Stimulated activated CD8-positive, alpha-beta memory T cell treated with anti-CD3 and anti-CD28 coated beads, Interleukin-2, amount 100 ng/mL, for 1 hour (primary cell): ENCODE measurements at places on chromosomes 5 and 9.

- no peak for DNase-seq
Measured at GRCh38 chr9:124122321-124122720, 110.8 kb downstream of the LHX2 start.

GRCh38 chr9:90915693-90916092, 114.1 kb downstream of the SYK start:
- no peak for DNase-seq

- no peak for DNase-seq
Measured at GRCh38 chr5:5626412-5626811, 203.9 kb downstream of the ICE1 start.

- DNase-seq = no peak
Measured at GRCh38 chr5:159943326-159943725, 27.0 kb downstream of the ADRA1B start.

DNA sequence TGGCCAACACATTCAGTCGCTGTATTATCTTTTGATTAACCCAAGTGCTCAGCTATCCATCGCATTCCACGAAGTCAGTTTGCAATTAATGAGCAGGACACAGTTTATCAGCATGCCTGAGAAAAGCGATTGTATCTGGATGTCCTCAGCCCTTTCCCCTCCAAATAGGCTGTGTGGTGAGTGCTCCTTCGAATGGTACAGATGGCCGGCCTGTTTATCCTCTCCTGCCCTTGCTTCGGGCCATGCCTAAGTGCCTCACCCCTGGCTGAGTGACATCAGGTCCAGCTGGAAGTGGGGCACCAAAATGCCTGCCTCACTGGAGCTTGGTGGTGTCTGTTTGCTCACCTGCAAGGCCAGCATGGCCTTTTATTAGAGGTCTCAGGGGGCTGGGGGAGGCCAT, 317.3 kb downstream of the GADD45G start:
- no peak for DNase-seq

DNA sequence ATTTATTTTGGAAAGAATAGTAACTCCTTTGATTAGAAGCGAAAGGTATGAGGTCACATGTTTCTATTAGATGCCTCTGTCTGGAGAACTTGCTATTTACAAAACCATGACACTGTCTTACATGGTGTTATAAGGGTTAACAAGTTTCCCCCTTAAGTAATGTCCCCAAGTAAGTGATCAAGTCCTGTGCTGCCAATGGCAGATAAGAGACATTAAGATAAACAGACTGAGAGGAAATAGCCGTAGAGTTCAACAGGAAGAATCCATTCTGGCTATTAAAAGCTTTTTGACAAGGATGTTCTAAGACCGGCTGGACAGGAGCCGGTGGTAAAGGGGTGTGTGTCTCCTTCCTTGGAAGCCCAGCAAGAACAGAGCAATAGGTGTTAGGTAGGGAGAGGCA, 257.5 kb downstream of the GADD45G start:
- DNase-seq = no peak

DNA sequence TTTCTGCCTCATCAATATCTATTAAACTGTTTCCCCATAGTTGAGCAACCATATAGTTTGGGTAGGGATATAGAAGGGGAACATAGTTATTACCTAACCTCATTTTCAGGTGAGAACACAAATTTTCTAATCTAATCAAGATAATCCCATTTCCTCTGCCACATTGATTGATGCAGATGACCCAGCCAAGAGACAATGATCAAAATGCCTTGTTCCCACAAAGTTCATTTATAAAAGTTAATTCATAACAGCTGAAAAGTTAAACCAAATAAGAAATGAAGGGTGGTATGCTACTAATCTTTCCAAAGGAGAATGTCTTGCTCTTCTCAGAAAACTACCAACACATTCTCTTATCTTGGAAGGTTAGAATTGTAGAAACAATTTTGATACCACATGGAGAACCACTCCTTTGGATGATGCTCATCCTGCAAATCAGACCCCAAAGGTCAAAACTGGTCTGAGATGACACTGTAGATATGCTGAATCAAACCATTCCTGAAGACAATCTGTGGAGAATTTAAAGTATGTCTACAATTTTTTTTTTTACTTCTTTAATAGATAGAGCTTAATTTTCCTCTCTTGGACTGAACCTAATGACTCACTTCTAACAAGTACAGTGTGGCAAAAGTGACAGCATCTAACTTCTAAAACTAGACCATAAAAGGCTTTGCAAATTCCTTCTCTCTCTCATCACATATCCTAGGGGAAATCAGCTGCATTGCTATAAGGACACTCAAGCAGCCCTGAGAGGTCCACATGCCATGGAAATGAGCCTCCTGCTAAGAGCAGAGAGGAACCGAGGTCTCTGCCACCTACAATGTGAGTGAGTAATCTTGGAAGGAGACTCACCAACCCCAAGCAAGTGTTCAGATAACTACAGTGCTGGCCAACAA, 586.7 kb upstream of the TUSC1 start:
- DNase-seq = no peak

GRCh38 chr5:28810751-28811136, 1772.4 kb upstream of the CDH9 start:
- DNase-seq = no peak

- no peak for DNase-seq
Measured at GRCh38 chr9:131524665-131525315, 6.3 kb downstream of the UCK1 start.

DNA sequence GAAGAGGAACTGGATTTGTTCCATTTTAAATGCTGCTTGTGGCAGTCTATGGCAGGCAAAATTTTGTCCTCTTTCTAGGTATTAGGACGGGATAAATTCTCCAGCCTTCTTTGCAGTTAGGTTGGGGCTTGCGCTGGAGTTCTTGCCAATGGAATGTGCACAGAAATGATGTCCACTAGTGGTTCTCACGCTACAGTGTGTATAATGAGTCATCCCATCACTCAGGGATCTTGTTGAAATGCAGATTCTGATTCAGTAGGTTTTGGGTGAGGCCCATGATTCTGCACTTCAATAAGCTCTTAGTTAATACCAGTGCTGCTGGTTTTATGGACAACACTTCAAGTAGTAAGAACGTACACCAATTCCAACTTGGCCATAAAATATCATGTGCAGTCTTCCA, 317.6 kb upstream of the KLF4 start:
- no peak for DNase-seq

GRCh38 chr9:18798106-18798505, 234.9 kb downstream of the SAXO1 start:
- no peak for DNase-seq

GRCh38 chr5:99636663-99637062, 707.9 kb upstream of the CHD1 start:
- no peak for DNase-seq

GRCh38 chr9:12702160-12702758, 9.1 kb downstream of the TYRP1 start:
- no peak for DNase-seq

DNA sequence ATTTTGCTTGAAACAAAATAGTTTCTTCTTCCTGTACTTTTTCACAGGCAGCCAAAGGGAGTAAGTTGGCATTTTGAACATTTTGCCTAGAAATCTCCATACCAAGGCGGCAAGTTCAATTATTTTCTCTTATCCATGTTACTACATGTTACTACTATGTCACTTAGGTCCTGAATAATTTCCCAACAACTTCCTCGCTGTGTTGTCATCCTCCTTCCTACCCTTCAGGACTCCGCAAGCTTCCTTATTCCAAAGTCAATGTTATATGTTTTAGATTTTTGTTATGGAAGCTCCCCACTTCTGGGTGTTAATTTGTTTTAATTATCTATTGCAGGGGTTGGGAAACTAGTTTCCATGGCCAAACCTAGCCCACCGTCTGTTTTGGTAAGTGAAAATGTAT, 9.9 kb upstream of the B4GALT1 start:
- DNase-seq = no peak

DNA sequence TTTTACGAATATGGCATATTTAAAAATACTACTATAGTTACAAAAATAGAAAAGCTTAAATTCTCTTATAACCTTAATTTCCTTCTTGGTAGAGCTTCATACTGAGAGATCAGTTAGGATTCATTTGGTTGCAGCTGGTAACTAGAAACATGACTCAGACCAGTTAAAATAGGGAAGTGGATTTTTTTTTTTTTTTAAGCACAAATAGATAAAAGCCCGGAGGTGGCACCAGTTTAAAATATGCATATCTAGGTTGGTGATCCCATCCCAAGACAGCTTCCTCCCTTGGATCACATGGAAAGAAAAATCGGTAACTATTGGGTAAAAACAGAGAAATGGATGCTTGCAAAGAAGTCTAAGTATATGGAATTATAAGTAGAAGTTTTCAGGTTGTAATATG, 1634.3 kb downstream of the MAT2B start:
- DNase-seq = no peak

GRCh38 chr9:21983561-21983935, 10.6 kb downstream of the CDKN2A start:
- DNase-seq = no peak

GRCh38 chr9:137502008-137502911, 43.1 kb upstream of the NSMF start:
- no peak for DNase-seq

DNA sequence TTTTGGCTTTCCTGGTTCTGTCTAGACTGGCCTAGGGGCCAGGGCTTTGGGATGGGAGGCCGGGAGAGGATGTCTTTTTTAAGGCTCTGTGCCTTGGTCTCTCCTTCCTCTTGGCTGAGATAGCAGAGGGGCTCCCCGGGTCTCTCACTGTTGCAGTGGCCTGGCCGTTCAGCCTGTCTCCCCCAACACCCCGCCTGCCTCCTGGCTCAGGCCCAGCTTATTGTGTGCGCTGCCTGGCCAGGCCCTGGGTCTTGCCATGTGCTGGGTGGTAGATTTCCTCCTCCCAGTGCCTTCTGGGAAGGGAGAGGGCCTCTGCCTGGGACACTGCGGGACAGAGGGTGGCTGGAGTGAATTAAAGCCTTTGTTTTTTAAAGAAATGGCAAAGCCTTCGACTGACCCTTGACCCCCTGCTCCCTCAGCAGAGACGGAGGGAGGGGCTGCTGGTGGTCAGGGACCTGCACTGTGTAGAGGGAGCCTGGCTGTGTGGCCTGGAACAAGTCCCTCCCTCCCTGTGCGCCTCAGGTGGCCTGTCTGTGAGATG, 11.1 kb downstream of the FPGS start:
- no peak for DNase-seq

GRCh38 chr5:37859805-37860204, 20.0 kb upstream of the GDNF start:
- DNase-seq = no peak
